Neural crest cell (in vitro differentiated cells): ENCODE measurements at places on chromosomes 13 and 19.

DNA sequence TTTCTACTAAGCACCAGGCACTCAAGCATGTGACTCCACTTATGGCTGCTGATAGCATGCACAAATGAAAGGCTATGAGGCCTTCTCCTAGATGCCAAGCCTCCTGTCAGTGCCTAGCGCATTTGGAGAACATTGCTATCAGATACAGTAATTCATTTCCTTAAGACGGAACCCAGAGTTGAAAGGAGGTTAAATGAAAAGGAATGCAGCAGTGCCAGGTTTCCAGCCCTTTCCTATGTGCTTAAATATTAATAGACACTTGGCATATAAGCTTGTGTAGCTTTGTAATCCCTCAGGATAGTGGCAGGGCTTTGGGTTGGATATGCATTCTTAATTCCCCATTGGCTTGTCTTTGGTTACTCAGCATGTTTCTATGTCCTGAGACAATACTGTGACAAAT lies 140.1 kb upstream of the FRY start:
- H3K4me1 ChIP-seq = peaks cover 9% of the 10 kb centered on the region
- no peak overlapping the region for H3K4me3 ChIP-seq
- H3K27ac ChIP-seq = no peak overlapping the region
- H3K36me3 ChIP-seq = no peaks in the 10 kb centered on the region
- no peaks in the 10 kb centered on the region for H3K27me3 ChIP-seq

GRCh38 chr19:30371161-30371836 lies 885 bp upstream of the ZNF536 start:
- no peaks in the 10 kb centered on the region for H3K36me3 ChIP-seq
- no peak overlapping the region for H3K4me3 ChIP-seq
- peaks cover 25% of the 10 kb centered on the region for H3K4me1 ChIP-seq
- peaks cover 59% of the 10 kb centered on the region for H3K27me3 ChIP-seq
- no peak overlapping the region for H3K27ac ChIP-seq
- DNase-seq = no peak

GRCh38 chr13:111945086-111945485 lies 121.9 kb upstream of the SOX1 start:
- H3K4me1 ChIP-seq = peaks cover 10% of the 10 kb centered on the region
- no peak overlapping the region for H3K4me3 ChIP-seq
- peaks cover 3% of the 10 kb centered on the region for H3K36me3 ChIP-seq

DNA sequence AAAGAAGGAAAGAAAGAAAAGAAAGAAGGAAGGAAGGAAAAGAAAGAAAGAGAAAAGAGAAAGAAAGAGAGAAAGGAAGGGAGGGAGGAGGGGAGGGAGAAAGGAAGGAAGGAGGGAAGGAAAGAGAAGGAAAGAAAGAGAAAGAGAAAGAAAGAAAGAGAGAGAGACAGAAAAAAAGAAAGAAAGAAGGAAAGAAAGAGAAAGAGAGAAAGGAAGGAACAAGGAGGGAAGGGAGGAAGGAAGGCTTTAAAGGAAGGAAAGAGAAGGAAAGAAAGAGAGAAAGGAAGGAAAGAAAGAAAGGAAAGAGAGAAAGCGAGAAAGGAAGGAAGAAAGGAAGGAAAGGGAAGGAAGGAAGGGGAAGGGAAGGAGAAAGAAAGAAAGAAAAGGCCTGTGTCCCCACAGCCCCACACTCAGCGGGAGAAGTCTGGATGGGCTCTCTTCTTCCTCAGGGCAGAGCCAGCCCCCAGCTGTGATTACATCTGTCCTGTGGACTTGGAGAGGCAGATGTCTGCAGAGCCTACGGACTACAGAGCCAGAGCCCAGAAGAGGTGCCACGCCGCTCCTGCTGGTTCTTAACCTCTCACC lies 9.6 kb downstream of the PTPRH start:
- peaks cover 32% of the 10 kb centered on the region for H3K27me3 ChIP-seq
- H3K4me3 ChIP-seq = no peak overlapping the region
- H3K36me3 ChIP-seq = no peaks in the 10 kb centered on the region
- DNase-seq = no peak

DNA sequence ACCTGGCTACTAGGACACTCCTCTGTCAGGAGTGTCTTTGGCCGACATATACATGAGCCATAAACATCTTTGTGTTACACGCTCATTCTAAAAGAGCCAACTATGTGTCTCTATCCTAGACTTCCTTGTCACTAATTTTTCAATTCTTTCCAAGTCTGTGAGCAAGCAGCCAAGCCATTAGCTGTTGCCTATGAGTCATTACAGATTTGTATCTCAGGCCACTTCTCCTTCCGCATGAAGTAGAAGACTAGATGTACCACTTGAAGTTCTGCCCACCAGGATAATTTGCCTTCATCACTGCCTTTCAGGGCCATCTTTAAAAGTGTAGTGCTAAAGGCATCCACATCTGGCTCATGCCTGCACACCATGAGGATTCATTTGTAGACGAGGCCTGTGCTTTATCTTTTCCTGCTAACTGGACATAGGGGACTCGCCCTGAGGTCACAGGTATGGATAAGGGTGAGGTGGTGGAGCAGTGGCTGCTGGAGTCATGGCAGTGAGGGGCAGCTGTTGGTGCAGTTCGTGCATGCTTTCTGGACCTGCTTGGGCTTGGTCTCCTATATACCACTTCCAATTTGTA lies 126.1 kb upstream of the KL start:
- H3K4me1 ChIP-seq = no peaks in the 10 kb centered on the region
- DNase-seq = no peak
- H3K4me3 ChIP-seq = no peak overlapping the region
- peaks cover 6% of the 10 kb centered on the region for H3K36me3 ChIP-seq
- H3K27me3 ChIP-seq = no peaks in the 10 kb centered on the region

DNA sequence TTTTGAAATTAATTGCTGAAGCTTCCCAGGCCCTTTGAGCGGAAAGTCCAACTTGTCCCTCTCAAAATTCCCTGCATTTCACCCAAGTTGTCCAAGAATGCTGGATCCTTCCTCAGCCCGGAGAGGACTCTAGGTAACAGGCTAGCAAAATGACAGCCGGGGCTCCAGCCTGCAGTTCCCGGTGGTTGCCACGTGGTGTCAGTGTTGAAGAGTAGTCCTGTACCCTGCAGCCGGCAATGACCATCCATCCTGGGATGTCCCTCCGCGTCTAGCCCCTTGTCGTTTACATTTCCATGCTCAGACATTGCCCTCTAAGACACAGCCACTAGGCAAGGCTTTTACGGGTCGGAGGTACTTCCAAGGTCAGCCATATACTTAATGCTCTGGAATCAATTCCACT lies 31.4 kb upstream of the MTIF3 start:
- H3K4me3 ChIP-seq = no peak overlapping the region
- no peak overlapping the region for H3K27ac ChIP-seq
- H3K4me1 ChIP-seq = peaks cover 8% of the 10 kb centered on the region
- peaks cover 3% of the 10 kb centered on the region for H3K36me3 ChIP-seq

DNA sequence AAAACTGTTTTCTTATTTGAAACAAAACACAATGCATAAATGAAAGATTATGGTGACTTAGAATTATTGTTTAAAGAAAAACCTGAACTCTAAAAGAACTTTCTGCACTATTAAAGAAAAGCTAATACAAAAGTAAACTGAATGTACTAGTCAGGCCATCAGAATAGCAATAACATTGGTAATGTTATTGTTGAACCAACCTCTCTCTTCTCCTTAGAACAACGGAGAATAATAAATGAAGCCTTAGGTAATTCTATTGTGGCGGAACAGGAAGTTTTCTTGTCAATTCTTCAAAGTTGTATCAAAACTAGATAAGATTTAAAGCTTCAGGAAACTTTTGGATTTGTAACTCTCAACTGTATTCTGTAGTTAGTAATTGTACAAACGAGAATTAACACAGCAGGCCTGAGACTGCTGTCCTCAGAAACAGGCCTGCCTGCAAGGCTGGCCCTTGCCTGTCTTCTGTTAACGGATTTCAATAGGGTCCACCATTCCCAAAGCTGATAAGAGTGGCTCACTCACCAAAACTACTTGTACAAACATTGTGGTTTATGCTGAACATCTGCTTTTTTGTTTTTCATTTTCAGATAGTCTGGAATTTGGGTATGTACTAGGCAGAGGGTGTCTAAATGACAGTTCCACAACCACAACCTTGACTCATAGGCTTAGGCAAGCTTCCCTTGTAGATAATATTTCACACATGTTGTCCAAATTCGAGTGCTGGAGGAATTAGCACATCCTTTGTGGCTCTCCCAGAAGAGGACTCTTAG lies 825.8 kb downstream of the GPC5 start:
- no peak overlapping the region for H3K27ac ChIP-seq
- no peak for DNase-seq
- H3K4me3 ChIP-seq = no peak overlapping the region
- peaks cover 4% of the 10 kb centered on the region for H3K4me1 ChIP-seq

GRCh38 chr19:37583340-37583739 lies 11.3 kb downstream of the ZNF571 start:
- H3K27me3 ChIP-seq = no peaks in the 10 kb centered on the region
- no peaks in the 10 kb centered on the region for H3K4me1 ChIP-seq
- peaks cover 61% of the 10 kb centered on the region for H3K36me3 ChIP-seq
- no peak overlapping the region for H3K27ac ChIP-seq
- no peak overlapping the region for H3K4me3 ChIP-seq

GRCh38 chr13:76971215-76971614 lies 20.7 kb upstream of the CLN5 start:
- H3K27me3 ChIP-seq = no peaks in the 10 kb centered on the region
- H3K4me3 ChIP-seq = no peak overlapping the region
- no peak overlapping the region for H3K27ac ChIP-seq
- H3K4me1 ChIP-seq = peaks cover 8% of the 10 kb centered on the region
- H3K36me3 ChIP-seq = no peaks in the 10 kb centered on the region

DNA sequence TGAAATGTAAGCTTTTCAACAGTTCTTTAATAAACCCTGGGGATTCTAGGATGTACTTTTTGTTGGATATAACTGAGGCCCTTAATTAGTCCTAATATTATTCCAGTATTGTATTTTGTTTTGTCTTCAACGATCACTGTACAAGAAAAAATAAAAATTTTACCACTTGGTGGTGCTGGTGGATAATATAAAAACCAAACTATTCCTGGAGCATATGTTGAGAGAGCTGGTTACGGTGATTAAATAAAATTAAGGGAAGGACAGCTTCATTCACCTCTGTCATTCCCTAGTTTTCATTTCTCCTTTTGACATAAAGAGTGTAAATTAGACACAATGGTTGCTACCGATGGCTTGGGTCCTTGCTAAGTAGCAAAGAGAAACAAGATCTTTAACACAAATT lies 598.6 kb upstream of the PCDH20 start:
- no peaks in the 10 kb centered on the region for H3K4me1 ChIP-seq
- H3K27me3 ChIP-seq = no peaks in the 10 kb centered on the region
- H3K36me3 ChIP-seq = no peaks in the 10 kb centered on the region
- no peak for DNase-seq
- H3K4me3 ChIP-seq = no peak overlapping the region
- H3K27ac ChIP-seq = no peak overlapping the region

DNA sequence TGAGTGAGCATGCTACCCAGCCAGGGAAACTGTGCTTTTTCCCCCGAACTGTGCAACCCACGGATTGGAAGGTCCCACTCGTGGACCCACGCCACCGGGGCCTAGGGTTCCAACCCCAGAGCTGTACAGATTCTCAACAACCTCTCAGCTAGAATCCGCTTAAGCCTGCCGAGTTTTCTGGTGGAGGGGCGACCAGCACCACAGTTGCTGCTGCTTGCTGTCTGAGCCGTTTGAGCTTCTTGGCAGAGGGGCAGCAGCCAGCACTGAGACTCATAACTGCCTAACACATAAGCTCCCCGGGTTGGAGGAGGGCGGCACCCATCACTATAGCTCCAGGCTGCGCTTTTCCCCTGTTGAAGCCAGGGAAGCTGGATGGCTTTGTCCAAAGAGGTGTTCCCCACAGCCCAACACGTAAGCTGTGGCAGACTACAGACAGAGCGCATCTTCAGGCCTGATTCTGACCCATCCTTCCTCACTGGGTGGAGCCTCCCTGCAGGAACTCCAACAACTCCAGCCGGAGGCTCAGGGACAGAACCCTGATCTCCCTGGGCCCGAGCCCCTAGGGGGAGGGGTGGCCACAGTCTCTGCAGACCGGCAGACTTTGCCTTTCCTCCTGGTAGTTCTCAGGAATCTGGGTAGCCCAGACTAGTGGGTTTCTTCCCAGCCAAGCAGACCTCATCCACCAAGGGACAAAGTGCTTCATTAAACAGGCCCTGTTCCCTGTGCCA lies 871.6 kb downstream of the SLITRK6 start:
- H3K27me3 ChIP-seq = no peaks in the 10 kb centered on the region
- no peak for DNase-seq
- no peak overlapping the region for H3K4me3 ChIP-seq
- no peak overlapping the region for H3K27ac ChIP-seq
- no peaks in the 10 kb centered on the region for H3K36me3 ChIP-seq

GRCh38 chr19:41174297-41174928 lies 18.6 kb upstream of the CYP2S1 start:
- H3K27me3 ChIP-seq = no peaks in the 10 kb centered on the region
- no peaks in the 10 kb centered on the region for H3K36me3 ChIP-seq
- H3K4me3 ChIP-seq = no peak overlapping the region
- peaks cover 10% of the 10 kb centered on the region for H3K4me1 ChIP-seq
- no peak for DNase-seq

DNA sequence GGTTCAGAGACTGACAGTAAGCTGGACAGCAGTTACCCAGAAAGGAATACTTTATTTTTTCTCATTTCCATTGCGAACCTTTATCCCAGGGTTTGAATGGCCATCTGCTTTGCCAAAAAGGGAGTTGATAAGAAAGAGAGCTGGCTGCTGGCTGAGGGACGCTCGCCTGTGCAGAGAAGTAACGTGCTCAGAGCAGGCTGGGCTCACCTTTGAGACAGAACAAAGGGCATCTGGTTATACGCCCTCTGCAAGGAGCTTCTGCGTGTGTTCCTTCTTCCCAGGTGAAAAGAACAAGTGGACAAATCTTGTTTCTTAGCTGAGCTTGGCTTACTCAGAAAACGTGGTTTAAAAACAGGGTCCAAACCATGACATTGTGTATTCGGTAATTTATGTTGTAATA lies 47.4 kb downstream of the EFNB2 start:
- DNase-seq = no peak
- no peak overlapping the region for H3K27ac ChIP-seq
- H3K4me3 ChIP-seq = no peak overlapping the region
- peaks cover 28% of the 10 kb centered on the region for H3K4me1 ChIP-seq
- peaks cover 18% of the 10 kb centered on the region for H3K36me3 ChIP-seq

GRCh38 chr19:1522061-1522460 lies 1.8 kb upstream of the PLK5 start:
- H3K27ac ChIP-seq = no peak overlapping the region
- H3K27me3 ChIP-seq = peaks cover 65% of the 10 kb centered on the region
- peaks cover 7% of the 10 kb centered on the region for H3K4me1 ChIP-seq
- no peaks in the 10 kb centered on the region for H3K36me3 ChIP-seq

DNA sequence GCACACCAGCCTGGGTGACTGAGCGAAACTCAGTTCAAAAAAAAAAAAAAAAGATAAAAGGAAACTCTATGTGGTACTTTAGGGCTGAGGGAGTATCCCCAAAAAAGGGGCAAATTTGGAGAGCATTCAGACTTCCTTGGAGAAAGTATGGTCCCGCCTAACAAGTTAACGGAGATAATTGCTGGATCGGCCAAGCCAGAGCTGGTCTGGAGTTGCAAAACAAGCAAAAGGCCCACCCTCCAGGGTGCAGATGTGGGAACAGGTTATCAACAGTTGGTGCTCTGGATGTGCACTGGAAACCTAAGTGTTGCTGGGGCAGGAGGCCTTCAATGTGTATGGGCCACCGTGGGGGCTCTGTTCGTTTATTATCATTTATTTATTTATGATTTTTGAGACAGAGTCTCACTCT lies 2.8 kb downstream of the IQCN start:
- DNase-seq = no peak
- H3K4me1 ChIP-seq = no peaks in the 10 kb centered on the region
- H3K27ac ChIP-seq = no peak overlapping the region
- H3K36me3 ChIP-seq = peaks cover 2% of the 10 kb centered on the region
- H3K27me3 ChIP-seq = no peaks in the 10 kb centered on the region

GRCh38 chr13:73832128-73832588 lies 302.0 kb downstream of the KLF12 start:
- DNase-seq = no peak
- H3K27ac ChIP-seq = peak overlapping the region; percentile 82
- no peak overlapping the region for H3K4me3 ChIP-seq
- no peaks in the 10 kb centered on the region for H3K27me3 ChIP-seq
- peaks cover 25% of the 10 kb centered on the region for H3K4me1 ChIP-seq
